ENCODE measurements at places on chromosomes 7 and 10.

GRCh38 chr7:140287988-140288387 lies 110.3 kb downstream of the SLC37A3 start:
- DNase-seq: no peak

- no peak for DNase-seq
Observed at GRCh38 chr10:58341947-58342346, 7.1 kb downstream of the UBE2D1 start.

GRCh38 chr10:42939237-42939636 lies 137.6 kb upstream of the RET start:
- DNase-seq: no peak

GRCh38 chr10:20372748-20373147 lies 524.4 kb downstream of the NEBL start:
- no peak for DNase-seq

DNA sequence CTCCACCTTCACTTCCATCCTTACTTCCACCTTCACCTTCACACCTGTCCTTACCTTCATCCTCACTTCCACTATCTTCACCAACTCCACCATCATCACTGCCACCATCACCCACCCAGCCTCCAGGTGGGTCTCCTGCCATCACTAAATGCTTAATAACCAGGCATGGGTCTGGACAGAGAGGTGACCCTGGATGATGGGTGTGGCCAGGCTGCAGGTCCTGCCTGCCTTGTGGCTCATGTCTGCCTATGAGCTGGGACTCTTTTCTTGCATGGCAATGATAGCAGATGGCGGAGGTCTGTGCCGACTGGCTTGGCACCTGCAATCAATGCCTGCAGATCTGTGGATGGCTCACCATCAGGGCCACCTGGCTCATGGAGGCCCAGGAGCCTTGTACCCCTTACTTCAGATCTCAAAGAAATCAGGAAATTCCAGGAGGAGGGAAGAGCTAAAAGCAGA lies 60.1 kb upstream of the ELN start:
- DNase-seq: no peak

- no peak for DNase-seq
Observed at GRCh38 chr10:15737656-15738055, 17.9 kb upstream of the ITGA8 start.

DNA sequence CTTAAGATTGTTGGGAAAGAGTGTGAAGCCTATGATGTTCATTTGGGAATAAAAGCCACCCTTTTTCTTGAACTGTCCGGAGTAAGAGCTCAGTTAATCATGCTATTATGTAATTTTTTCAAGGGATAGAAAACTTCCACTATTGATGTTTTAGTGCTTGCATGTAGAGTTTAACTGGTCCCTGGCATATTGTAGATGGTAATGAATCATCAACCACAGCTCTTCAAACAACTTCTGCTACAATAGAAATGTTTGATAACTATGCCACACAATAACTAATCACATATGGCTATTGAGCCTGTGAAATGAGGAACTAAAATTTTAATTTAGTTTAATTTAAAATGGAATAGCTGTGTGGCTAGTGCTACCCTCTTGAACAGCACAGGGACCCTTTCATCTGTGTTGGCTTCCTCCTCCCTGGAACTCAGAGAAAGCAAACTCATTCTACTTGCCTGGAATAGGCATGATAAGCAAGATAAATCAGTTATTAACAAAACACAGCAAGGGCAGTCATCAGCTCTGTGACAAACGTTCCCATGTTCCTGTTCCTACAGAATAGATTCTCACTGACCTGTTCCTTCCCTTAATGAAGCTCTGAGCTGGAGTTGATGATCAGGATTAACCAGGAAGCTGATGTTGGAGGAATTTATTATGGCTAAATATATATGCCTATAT lies 4.9 kb upstream of the SRI start:
- DNase-seq: peak; percentile 38

DNA sequence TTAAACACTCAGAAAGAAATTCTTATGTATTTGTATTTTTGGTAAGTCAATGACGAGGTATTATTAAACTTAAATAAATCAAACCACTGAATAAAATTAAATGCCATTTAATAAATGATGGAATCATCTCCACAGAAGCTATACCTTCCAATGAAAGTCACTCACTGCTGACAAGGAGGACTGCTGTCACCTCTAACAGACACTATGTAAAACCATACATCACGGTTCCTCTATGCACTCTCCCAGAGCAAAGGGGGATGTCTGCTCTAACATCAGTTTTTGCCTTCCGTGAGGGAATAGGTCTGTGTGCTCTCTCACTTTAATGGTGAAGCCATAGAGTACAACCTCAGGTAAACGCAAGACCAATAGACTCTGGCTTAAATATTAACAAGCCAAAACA lies 99.7 kb upstream of the DDC start:
- DNase-seq: no peak

- DNase-seq: peak; percentile 96
Observed at GRCh38 chr7:157046681-157047080, 36.2 kb upstream of the MNX1 start.

- DNase-seq: no peak
Observed at GRCh38 chr10:122841569-122841968, 4.1 kb downstream of the CUZD1 start.

DNA sequence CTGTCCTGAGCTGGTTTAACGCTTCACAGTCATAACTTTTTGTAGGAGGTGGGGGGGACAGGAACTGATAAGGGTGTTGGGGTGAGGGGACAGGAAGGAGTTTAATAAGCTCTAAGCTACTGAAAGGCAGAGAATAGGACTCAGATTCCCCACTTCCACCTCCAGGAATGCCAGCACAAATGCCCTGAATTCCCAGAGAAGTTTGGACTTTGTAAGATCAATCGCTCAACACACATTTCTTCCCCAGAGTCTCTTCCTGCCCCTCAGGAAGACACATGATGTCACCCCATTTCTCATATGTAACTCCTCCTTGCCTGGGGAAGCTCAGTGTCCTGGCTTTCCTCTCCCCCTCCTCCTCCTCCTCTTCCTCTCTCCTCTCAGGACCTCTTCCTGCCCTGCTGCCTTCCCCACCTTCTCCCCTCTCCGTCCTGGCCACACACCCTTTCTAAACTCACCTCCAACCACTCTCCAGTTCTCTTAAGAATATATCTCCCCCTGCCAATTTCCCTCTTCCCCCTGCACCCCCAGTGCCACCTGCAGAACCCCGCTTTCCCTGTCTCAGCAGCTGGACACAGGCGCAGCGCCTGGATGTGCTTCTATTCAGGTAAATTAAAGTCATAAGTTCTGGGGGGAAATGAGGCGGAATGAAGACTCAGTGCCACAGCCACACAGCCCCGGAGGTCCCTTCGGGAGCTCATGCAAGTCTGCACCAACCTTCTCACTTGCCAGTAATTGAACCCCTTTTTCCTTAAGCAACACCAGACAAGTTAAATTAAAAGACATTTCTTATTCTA lies 5.3 kb upstream of the LOXL4 start:
- peak; percentile 19 for DNase-seq

DNA sequence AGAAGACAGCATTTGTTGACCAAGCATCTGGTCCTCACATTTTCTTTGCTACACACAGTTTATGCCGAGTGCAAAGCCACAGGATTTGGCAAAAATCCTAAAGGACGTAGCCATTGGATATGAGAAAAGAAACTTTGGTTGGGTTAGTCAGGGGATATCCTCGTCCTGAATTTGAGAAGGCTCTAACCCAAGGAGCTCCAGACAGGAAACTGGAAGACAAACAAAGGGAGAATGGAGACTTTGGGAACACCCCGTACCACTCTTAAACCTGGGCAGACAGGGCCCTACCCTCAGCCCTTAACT lies 146.6 kb upstream of the FRMD4A start:
- peak; percentile 77 for DNase-seq

- no peak for DNase-seq
Observed at GRCh38 chr10:11186374-11186773, 168.7 kb downstream of the CELF2 start.

- no peak for DNase-seq
Observed at GRCh38 chr7:135380351-135380750, 129.6 kb downstream of the CNOT4 start.

DNA sequence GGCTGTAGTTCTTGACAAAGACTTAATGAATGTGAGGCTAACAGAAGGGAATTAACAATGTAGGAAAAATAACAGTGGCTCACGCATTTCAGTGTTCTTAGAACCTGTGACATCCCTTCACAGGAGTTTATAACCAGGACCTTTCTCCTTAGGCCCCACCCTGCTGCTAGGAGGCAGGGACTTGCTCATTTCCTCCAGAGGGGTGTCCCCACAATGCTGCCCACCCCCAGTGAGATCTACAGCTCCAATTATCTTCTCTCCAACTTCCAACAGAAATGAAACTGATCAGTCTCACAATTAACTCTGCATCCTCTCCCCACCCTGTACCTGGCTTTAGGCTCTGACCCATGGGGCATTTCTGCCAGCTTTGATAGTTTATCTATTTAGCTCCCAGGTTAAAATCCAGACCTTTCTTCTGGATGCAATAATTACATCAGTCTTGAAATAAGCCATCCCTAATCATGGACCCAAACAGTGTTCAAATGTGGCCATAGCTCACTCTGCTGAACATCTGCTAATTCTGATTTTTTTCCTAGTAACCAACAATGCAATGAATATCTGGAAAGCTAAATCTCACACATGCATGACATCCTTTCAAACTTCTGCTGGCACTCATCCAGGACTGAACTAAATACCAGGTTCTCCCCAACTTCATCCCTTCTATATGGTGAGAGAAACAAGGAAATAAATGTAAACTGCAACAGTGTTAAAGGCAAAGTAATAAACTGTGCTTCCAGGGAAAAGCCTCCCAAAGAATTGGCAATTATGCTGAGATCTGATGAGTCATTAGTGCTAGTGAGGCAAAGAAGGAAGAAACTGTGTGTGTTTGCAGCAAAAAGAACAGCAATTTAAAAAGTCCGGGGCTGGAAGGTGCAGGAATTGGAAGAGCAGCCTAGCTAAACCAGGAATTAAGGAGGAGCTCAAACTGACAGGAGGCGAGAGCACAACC lies 64.6 kb downstream of the HERPUD2 start:
- peak; percentile 45 for DNase-seq

DNA sequence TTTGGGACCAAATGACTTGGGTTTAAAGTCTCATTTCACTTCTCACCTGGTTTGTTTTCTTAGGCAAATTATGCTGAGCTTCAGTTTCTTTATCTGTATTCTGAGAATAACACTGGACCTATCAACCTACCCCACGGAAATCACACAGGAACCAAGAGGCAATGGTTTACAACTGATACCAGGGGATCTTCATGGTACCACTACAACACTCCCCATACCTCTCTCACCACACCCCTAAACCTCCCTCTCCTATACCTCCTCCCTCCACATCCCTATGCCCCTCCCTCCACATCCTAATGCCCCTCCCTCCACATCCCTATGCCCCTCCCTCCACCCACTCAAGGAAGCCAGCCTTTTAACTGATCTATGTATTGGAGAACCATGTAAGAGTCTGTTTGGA lies 9.9 kb downstream of the FAM204A start:
- DNase-seq: no peak

DNA sequence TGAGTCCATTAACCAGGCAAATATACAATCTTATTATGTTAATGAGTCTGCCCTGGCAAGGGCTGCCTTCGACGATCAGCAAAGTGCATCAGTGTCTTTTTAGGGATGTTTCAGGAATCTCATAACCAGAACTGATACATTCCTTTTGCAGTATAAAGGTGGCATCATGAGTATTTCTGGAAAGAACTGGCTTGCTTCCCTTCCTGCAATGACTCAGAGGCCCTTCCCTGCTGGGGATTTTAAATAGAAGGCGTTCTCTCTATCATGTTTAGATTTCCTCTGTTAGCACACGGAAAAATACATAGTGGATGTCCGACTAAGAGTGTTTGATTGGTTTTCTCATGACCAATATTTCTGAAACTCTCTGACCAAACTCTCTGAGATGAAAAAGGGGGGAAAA lies 1.8 kb downstream of the NPS start:
- no peak for DNase-seq

DNA sequence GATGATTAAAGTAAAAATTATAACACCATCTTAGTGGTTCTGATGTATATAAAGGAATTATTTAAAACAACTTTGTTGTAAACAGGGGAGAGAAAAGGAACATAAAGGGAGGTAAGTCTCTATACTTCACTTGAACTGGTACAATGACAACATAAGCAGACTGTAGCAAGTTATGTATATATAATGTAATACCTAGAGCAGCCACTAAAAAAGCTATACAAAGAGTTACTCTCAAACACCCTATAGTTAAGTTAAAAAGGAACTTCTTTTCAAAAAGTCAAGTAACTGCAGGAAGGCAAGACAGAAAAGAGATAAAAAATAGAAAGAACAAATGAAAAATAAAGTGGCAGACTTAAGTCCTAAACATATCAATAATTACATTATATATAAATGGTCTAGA lies 82.3 kb downstream of the ZNF503 start:
- DNase-seq: no peak

DNA sequence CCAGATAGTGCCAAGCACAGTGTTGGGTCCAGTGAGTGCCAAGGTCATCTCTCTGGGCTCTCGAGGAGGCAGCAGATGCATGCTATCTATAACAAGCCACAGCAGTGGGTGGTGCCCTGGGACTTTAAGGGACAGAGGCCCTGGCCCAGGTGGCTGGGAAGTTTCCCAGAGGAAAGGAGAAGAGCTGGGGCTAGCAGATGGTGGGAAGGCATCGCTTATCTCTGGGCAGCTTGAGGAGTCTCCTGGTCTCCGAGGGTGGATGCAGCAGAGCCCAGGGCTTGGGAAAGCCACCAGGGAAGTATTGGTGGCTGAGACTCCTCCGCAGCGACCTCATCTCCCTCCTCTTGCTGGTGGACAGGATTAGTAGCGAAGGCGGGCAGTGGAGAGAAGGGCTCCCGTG lies 63.4 kb upstream of the LRRC4 start:
- no peak for DNase-seq

- DNase-seq: peak; percentile 96
Observed at GRCh38 chr10:6171881-6172695, 30.6 kb upstream of the PFKFB3 start.

DNA sequence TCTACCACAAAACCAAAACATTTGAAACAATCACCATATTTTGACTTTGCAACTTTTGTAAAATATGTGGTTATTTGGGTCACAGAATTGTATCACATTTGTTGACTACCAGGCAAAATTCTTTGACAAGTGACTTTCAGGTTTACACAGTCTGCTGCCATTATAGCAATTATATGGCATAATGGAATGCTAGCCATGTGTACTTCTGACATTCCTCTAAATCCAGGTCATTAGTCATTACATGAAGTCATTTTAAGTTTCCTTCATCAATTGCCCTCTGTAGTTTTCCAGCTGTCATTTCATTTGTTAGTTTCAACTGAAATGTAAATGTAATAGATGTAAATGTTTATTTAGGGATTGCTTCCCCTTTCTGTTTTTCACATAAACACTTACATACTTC lies 137.5 kb downstream of the IMMP2L start:
- DNase-seq: peak; percentile 69

DNA sequence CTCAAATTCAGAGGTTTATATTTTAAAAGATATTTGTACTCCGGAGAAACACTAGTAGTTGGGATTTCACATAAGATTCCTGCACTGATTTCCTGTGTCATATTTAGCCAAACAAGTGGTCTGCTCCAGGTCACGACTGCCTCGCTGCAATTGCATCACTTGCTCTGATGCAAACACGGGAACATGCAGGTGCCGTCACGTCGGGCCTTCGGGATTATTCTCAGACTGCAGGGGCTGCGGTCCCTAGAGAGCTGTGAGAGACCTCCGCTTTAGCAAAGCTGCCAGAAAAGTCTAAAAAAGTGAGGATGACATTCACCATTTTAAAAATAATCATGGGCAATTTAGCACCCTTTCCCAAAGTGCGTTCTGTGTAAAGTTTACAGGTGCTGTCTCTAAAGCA lies 93.5 kb upstream of the DDC start:
- DNase-seq: no peak
